Stimulated activated CD8-positive, alpha-beta memory T cell treated with anti-CD3 and anti-CD28 coated beads, Interleukin-15, amount 100 ng/mL, for 24 hours (primary cell): ENCODE measurements at places on chromosomes 7 and 10.

- no peak for DNase-seq
These were observed at the start of gene CALHM1 for GRCh38 chr10:103458720-103459119. CALHM1 (minus strand) TSS chr10:103458900; CDS start chr10:103458751, 149 bp downstream.

DNA sequence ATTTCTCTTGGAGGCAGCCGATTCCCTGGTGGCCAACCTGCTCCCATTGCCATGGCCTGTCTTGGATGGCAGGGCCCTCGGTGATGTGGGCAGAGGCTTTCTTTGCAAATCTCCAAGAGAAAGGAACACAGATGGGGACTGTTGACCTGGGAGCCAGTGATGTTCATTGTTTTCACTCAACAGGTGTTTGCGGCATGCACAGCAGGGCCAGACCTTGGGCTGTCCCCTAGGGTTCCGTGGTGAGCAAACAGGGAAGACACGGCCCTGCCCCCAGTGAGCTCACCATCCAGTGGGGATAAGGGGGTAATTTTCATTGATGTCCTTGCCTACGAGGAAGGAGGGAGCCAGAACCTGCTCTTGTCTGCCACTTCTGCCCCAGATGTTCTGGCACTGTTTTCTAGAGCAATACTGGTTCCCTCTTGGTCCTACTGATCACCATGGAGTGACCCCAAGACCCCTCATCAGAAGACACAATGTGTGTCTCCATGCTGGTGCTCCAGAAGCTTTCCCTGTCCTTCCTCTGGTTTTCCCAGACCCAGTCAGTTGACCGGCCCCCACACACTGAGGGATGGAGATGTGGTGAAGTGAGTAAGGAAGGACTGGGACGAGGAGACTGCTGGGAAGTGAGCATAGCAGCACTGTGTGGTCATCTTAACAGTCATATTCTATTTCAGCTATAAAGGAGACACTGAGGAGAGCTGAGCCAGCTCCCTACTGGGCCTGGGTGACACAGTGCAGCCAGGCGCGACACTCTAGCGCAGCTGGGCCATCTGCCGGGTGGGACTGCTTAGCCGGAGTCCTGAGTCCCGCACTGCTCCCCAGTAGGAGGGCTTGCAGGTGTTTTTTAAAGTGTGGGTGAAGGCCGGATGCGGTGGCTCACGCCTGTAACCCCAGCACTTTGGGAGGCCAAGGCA is 20.4 kb upstream of the FIGNL1 start:
- no peak for DNase-seq

- no peak for DNase-seq
These were observed 35.5 kb upstream of the TPST1 start for GRCh38 chr7:66169616-66170015.

DNA sequence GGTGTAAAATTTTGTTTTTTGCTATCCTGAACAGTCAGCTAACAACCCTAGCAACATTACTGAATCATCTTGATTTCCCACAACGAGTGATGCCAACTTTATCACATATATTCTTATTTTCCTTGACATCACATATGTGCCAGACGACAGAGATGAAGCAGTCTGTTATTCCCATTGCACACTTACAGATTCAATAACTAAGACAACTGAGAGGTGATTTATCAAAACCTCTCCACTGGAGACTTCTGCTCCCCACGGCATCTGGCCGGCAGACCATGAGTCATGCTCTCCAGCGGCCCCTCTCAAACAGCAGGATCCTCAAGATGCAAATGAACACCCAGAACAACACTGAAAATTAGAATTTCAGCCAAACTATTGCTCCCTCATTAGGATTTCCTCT is 57.1 kb downstream of the AMPH start:
- DNase-seq = no peak

DNA sequence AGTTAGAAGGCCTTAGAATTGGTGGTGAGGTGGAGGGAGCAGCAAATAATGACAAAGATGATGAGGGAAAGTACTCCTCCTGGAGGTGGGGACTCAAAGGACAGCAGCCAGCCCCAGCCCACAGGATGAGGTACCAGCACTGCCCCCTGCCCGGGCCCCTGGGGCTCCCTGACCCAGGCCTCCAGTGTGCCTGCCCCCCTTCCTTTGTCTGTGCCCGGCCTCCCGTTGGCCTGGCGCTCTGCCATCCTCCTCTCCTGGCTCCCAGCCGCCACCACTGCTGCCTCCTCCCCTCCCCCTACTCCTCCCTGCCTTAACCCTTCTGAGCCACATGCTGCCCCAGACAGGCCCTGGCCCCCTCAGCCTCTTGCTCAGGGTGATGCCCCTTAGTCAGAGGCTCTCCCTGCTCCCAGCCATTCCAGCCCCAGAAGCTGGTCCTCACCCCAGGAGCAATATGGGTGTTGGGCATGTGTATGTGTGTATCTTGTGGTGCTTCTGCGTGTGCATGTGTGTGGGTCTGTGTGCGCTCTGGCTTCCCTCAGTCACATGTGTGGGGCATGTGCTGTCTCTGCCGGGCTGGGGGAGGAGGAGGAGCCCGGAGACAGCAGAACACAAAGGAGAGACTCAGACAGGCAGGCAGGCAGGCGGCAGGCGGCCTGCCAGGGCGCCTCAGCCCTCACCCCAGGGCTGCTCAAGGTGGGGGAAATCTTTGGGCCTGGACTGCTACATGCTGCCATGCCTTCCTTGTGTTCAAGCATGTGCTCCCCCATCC is 2.6 kb downstream of the LDB1 start:
- no peak for DNase-seq

- no peak for DNase-seq
These were observed 289.4 kb upstream of the LRRN3 start for GRCh38 chr7:110801502-110801901.

GRCh38 chr7:43314379-43315158 is 202.1 kb downstream of the HECW1 start:
- no peak for DNase-seq

DNA sequence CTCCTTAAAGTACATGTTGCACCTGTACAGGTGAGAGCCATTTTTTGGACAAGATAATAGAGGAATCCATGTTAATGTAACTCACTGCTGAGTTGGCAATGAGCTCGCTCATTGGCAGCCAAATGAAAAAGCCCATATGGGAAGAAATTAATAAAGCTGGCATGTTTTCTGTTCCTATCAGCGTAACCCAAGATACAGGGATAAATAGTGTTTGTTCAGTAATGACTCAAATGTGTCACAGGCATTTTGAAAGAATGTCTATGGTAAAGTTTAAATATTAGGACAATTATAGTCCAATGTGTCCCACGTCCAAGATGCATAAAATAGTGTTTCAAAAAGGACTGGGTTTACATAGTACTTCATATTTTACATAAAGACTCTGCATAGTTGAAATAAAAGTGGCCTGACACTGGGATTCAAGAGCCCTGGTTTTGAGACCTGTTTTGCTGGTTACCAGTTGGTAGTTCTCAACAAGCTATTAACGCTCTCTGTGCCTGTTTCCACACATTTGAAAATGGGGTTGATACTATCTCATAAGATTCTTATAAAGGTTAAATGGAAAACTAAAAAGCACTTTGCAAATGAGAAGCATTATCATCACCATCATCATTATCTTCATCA is 49.1 kb downstream of the MTURN start:
- no peak for DNase-seq

DNA sequence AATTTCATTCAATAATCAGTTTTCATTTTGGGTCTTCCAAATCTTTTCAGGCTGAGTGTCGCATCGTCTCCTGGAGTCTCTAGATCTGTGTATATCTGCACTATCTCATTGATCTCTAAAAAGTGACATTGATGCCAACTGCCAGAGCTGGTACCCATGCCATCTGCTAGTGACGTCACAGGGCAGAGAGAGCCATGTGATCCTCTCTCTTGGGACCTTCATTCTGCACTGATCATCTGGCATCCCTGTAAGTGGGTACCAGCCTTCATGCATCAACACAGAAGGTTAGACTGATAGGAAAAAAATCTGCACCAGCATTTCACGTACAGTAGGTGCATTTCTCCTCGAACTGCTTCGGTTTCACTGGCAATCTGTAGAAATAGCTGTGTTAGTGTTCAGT is at the start of gene NEUROD6:
Gene NEUROD6 (minus strand): TSS at position 124 of the 400 bp plus-strand sequence. CDS start 1,458 bp downstream, outside the sequence.
- DNase-seq = no peak

DNA sequence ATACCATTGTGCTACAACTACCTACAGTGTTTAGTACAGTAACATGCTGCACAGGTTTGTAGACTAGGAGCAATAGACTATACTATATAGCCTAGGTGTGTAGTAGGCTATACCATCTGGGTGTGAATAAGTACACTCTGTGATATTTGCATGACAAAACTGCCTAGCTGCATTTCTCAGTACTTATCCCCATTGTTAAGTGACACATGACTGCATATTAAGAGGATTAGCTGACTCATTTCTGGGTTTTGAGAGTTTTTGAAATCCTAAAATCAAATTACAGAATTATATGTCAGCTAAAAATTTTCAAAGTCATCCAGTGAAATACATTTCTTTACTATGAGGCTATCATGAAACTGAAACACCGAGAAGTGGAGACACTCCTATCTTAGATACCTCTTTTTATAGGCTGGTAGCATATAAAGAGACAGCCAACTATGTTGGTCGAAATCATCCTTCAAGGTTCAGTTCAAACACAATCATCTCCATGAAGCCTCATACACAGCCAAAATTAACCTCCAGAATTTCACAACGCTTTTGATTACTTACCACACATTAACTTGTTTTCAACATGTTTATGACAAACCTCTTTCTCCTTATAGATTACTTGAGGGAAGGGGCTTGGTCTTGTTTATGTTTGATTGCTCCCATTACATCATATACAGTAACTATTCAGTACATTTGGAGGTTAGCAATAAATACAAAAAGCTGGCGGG is 89.8 kb upstream of the ANK3 start:
- no peak for DNase-seq

- no peak for DNase-seq
These were observed 31.0 kb downstream of the AMZ1 start for GRCh38 chr7:2719007-2719406.

- no peak for DNase-seq
These were observed 53.1 kb downstream of the APBB1IP start for GRCh38 chr10:26491276-26491675.

DNA sequence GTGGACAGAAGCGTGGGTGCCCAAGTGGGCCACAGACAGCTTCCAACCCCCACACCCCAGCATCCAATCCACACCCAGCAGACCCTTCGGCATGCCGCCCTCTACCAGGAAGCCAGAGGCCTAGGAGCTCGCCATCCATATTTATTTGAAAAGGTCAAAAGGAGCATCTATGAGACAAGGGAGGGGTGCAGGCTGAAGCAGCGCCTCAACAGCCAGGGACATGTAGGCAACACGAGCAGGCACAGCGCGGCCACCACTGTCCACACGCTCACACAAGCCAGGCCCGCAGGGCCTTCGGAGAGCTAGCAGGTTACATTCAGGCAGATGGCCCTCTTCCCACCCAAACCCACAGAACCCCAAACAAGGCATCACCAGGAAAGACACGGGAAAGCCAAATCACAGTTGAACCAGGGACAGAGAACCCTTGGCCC is 34.6 kb downstream of the PSAP start:
- no peak for DNase-seq

GRCh38 chr7:89064831-89065230 is 269.3 kb upstream of the TEX47 start:
- no peak for DNase-seq

DNA sequence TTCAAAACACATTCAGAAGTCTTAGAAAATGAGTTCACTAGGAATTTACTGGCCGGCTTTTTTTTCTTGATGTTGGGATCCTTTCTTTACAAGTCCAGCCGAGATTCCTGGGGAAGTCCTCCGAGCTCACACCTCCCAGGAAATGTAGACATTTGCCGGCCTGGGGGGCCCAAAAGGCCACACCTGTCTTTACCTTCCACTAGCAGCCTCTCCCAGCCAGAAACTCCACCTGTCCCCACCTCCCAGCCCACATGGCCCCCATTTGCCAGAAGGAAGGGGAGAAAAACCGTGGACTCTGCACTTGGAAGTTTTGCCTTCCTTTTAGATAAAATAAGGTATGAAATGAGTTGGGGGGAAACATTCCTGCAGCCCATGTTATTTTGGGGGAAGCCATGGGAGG is 27.6 kb upstream of the EMX2 start:
- no peak for DNase-seq

GRCh38 chr7:133044722-133045473 is 37.0 kb downstream of the CHCHD3 start:
- DNase-seq = no peak

GRCh38 chr7:1993776-1994740 is 238.7 kb downstream of the MAD1L1 start:
- no peak for DNase-seq

GRCh38 chr10:90890347-90890746 is 18.6 kb downstream of the RPP30 start:
- no peak for DNase-seq

DNA sequence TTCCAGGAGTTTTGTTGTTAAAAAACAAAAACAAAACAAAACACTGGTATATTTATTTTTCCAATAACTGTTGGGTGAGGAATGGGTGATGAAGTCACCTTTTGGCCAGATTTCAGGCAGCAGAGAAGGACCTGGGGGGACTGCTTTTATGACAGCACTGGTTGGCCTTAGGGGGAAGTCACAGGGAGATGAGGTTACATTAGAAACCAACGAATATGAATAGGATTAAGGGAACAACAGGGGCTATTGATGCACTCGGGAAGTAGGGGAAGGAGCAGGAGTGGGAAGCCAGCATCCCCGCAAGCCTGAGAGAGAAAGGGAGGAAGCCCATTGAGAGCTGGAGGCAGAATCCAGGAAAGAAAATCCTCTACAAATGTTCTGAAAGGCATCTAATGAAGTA is 958.4 kb downstream of the TYW1 start:
- no peak for DNase-seq

GRCh38 chr10:86084585-86084984 is 282.0 kb downstream of the GRID1 start:
- no peak for DNase-seq

DNA sequence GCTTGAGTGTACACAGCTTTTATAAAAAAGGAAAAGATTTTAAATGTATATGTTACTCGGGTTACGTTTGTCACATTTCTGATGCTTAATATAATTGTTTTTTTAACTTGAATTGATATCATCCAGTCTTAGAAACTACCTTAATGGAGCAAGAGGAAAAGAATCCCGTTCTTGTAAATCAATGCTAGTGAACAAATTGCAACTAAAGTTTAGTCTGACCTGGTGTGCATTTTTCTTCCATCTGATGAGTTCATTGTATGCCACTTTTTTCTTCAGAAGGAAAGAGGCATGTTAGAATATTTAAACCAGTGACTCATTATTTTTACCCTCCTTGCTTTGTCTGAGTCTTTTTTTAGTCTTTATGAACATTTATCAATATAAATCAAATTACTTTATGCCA is 34.7 kb downstream of the NET1 start:
- DNase-seq = no peak
